ENCODE measurements at places on chromosomes 11 and 22. TPM values are rescaled to one million over a fixed set of nuclear protein-coding genes. Genes with fewer than 3 reads are reported as not detected.

Gene SLC1A2
- total RNA-seq: 0.56 TPM

Gene APOL3
- 1.7 TPM for total RNA-seq

Gene FGF3
- total RNA-seq: not detected

Gene DRAP1
- total RNA-seq: 339 TPM

Gene PHLDA2
- 4.4 TPM for total RNA-seq

Gene LRRC4C
- under 0.01 TPM for total RNA-seq

Gene OSBPL5
- 14.4 TPM for total RNA-seq

DNA sequence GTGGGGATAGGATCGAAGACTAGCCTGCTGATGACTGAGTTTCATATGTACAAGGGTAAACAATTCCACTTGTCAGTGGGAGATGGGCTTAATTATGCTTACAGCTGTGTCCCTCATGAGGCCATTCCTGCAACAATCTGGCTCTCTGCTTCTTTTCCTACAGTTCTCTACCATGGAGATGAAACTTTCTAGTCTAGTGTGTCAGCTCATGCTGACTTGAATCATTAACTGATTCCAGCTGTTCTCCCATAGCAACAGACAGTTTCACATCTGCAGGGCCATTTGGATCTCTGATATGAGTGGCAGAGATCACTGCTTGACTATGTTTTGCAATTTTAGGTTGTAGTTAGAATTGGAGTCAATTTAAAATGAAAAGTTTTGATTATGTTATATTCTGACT is 1251.7 kb upstream of the RAG2 start:
- DNase-seq: no peak

DNA sequence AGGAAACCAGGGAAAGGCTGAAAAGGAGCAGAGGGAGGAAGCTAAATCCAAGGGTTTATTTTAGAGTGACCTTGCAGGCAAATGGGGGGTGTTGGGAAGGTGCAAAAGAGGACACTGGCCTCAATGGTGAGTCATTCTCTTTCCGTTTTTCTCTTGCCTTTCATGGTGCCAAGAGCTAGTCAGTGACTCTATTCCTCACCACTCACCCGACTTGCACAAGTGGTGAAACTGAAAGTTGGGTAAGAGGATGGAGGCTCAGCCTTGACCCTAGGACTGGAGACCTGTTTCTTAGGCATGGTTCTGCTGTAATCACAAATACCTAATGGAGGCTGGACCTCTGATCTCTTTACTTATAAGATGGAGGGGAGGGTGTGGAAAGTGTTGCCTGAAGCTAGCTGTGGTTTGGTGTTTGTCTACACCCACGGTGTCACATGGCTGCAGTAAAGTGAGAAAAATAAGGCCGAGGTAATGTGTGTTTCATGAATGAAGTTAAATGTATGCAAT is 67.3 kb upstream of the CREB3L1 start:
- DNase-seq: peak; percentile 72

DNA sequence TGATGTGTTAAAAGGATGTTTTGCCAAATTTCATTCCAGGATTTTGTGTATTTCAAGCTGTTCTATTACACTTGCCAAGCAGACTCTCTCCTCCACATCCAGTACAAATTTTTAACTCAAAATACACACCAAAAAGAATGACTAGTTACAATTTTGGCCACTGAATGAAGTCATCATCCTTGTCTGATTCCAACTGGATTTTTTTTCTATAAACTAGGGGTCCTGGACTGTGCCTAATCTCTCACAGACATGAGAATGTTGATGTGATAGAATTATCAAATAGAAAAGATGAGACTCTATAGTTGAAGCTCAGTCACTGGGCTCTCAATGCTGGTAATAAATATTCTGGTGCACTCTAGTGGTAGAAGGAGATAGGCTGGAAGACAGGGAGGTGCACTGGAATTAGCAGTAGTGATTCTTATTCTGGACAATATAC is 85.8 kb downstream of the FANCF start:
- peak; percentile 28 for DNase-seq

- no peak for DNase-seq
These were observed 99.4 kb downstream of the RELT start for GRCh38 chr11:73475549-73476095.

DNA sequence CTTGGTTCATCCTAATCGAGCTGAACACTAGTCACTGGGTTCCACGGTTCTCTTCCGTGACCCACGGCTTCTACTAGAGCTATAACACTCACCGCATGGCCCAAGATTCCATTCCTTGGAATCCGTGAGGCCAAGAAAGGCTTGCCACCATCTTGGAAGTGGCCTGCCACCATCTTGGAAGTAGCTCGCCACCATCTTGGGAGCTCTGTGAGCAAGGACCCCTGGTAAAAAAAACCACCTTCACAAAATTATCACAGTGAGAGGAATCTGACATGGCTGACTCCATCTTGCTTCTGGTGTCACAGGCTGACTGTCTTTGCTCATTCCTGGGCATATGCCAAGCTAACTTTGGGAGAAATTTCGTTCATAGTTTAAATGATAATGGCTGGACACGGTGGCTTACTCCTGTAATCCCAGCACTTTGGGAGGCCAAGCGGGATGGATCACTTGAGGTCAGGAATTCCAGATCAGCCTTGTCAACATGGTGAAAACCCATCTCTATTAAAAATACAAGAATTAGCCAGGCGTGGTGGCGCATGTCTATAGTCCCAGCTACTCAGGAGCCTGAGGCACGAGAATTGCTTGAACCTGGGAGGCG is 18.9 kb upstream of the KCTD14 start:
- no peak for DNase-seq

- peak; percentile 56 for DNase-seq
These were observed 1.1 kb downstream of the TAF1D start for GRCh38 chr11:93740031-93740729.

DNA sequence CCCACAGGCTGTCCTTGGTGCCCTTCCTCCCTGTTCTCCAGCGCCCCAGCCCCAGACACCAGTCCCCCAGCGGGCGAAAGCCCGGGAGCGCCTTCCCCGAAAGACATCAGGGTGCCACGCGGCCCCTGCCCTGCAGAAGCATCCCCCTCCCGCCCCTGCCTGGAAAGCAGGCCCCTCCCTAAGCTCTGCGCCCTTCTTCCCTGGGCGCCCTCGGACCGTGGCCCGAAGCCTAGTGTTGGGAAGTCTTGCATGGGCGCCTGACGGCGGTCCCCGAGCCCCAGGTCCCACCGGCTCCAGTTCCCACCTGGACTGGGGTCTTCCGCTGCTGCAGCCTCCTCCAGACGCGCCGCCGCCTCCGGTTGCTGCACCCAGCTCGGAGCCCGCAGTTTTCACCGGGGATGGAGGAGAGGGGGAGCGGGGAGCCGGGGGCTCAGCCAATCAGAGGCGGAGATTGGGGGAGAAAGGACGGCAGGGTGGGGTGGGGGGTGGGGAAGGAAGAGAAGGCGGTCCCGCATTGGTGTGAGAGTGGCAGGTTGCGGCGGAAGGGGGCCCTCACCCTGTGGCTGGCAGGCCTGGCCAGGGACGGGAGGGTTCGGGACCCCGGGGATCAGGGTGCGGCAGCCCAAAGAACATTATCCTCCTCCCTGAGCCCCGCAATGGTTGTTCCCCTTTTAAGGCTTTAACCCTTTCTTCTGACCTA is at the start of gene THY1:
THY1 (minus strand) TSS at position 364 of the 700 bp plus-strand sequence. CDS start 2,267 bp downstream, outside the sequence.
- peak; percentile 64 for DNase-seq

GRCh38 chr11:19889531-19889930 is 176.9 kb downstream of the NAV2 start:
- DNase-seq: peak; percentile 38

DNA sequence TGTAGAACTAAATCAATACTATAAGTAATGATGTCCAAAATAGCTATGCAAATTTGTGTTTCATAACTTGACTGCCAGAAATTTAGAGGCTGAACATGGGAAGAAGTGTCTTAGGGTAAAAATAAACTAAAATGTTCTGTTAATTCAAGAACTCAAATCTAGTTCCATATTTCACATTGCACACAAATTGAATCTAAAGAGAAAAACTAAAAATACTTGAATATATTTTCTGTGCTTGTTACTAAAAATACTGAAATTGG is 43.5 kb downstream of the FANCF start:
- DNase-seq: no peak

DNA sequence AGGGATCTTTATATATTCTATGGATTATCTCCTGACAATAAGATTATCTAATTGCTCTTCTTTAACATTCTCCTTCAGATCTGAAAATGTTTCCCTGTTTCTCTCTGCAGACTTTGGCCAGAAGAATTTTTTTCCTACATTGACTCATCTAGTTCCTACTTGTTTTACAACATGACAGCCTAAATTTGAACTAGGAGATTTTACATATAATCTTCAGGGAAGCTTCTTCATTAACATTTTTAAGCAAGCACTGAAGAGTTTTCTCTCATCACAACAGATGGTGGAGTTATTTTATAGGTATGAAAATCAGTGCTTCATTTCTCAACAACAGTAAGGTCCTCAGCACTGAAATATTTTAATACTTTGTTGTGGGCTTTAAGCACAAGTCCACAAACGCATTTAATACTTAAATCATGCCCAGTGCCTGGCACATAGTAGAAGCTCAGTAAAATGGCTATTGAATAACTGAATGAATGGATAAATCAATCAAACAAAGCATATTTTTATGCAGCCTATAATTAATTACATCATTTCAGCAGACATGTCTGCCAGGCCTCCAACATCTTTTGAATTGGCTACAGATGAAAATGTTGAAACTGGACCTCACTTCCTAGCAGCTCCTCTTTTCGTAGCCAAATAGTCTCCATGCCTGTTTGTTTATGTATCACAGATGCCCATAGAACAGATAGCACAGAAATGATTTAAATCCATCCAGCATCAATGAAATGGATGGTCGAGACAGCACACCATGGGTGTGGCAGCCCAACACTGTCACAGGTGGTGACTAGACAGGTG is 117.3 kb upstream of the POU2AF2 start:
- no peak for DNase-seq

- no peak for DNase-seq
These were observed 476 bp upstream of the BARX2 start for GRCh38 chr11:129374993-129375750.

DNA sequence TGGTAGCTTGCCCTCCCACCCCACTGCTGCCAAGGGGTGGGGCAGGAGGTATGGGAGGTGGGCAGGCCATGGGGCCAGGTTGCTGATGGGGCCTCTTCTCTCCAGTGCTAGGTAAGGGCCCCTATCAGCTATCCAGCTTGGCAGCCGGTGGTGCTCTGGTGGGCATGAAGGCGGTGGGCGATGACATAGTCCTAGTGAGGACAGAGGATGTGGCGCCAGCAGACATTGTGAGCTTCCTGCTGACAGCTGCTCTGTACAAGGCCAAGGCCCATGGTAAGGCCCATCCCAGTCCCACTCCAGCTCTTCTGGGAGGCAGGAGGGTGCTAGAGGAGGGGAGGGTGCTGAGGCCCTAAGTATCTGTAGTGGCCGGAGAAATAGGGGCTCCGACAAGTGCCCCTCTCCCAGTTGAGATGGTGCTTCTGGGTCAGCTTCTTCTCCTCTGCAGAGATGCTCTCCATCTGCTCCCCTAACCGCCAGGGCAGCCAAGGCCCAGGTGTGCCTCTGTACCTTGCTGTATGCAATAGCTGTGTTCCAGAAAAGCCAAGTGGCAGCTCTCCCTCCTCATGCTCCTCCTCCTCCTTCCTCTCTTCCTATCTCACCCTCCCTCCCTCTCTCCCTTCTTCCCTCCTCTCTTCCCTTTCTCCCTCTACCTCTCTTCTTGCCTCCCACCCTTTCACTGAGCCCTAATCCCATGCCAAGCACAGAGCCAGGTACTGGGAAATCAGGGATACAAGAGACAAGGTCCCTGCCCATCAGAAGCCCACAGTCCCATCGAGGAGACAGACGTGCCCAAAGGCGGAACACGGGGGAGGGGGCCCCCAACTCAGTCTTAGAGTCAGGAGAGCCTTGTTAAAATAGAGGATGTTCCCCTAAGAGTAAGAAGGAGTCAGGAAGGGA is 55.3 kb downstream of the OTOG start:
- no peak for DNase-seq

DNA sequence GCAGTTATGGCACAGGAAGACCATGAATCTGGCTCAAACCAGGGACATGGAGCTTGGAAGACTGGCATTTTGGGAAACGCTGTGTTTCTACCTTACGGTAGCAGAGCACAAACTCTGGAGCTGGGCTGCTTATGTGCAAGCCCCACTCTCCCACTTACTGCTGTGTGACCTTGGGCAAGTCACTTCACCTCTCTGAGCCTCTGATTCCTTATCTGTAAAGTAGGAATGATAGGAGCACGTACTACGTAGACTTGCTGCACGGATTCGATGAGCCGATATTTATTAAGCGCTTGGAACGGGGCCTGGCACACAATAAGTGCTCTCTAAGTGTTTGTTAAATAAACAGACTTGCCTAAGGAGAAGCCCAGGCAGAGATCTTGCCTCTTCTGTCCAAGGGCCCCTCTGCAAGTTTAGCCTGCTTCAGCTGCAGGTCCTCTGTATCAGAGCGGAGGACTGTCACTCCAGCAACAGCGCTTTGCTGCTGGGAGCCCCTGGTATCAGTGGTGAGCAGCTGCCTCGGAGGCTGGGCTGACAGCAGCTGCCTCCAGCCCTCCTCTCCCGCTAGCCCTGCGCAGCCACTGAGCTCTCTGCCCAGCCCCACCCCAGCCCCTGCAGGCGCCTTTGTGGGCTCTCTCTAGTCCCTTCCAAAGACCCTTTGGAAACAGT is 96.9 kb upstream of the ANO1 start:
- no peak for DNase-seq

- peak; percentile 46 for DNase-seq
These were observed 14.8 kb downstream of the CD6 start for GRCh38 chr11:60985991-60986915.

DNA sequence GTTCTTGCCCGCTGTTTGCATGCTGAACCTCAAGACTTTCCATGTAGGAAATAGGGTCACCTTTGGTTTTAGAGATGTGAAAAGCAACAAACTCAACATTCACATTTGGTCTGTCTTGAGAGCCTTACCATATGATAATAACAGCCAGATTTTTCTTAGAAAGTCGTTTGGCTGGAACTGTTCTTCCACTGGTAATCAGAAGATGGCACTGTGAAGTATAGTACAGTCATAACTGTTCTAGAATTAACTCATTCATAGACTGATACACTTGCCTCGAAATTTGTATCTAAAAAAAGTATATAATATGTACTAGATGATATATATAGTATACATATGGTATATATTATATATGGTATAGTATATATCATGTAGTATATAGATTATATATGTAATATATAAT is 12.3 kb downstream of the LUZP2 start:
- DNase-seq: peak; percentile 41

Measured in IMR-90 (cell line).